ENCODE measurements at places on chromosomes 1 and 21.

GRCh38 chr1:233940908-233941307, 36.4 kb downstream of the SLC35F3 start:
- no peak for DNase-seq

GRCh38 chr21:14762734-14763694, 216.9 kb upstream of the SAMSN1 start:
- DNase-seq, result peak; percentile 32

- DNase-seq, result no peak
Observed at GRCh38 chr1:229091721-229092136, 179.2 kb upstream of the RAB4A start.

- DNase-seq, result no peak
Observed at GRCh38 chr1:211267204-211267857, 8.2 kb downstream of the RCOR3 start.

GRCh38 chr1:209262631-209263030, 320.9 kb upstream of the CAMK1G start:
- DNase-seq, result no peak

Measured in hematopoietic multipotent progenitor cell (in vitro differentiated cells).